Adrenal gland (tissue), 19 donors: ENCODE measurements at places on chromosomes 5 and 9. TPM values are rescaled to one million over a fixed set of nuclear protein-coding genes. Genes with fewer than 3 reads are reported as not detected.
A peak's percentile ranks its signal among the peaks of the same experiment; 100 is the strongest.

DNA sequence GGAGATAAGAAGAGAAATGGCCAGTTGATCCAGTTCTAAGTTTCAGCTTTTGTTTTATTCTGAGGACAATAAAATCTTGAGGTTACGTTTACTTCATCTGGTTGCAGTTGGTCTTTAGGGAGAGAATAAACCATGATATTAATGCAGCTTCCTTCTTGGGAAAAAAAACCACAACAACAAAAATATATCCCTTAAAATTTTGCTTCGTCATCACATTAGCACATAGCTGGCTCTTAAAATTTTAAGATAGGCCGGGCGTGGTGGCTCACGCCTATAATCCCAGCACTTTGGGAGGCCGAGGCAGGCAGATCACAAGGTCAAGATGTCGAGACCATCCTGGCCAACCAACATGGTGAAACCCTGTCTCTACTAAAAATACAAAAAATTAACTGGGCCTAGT is 86.4 kb downstream of the EQTN start:
- no peak for DNase-seq

- DNase-seq = no peak
These were observed 28.3 kb downstream of the WWC1 start for GRCh38 chr5:168319774-168320173.

- DNase-seq = no peak
These were observed 1.2 kb downstream of the CDHR2 start for GRCh38 chr5:176550275-176550831.

- DNase-seq = peak; percentile 85
These were observed 739 bp downstream of the C9orf72 start for GRCh38 chr9:27572566-27572917.

- DNase-seq = no peak
These were observed 99.6 kb downstream of the LURAP1L start for GRCh38 chr9:12874395-12874794.

DNA sequence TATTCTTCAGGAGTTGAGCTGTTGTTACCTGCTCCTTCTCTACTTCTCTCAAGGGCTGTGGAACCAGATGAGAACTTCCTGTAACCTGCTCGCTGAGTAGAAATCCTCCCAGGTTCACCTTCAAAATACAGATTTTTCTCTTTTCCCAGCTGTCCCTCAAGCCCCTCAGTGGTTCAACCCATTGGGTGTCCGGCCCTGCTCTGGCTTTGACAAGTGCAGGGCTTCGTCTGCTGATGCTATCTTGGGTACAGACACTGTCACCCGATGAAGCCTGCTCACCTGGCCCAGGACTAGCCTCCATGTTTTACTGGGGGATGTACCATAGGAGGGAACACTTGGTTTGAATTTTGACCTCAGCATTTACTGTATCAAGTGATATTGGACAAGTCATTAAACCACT is 490.4 kb downstream of the IRX1 start:
- DNase-seq = no peak

- DNase-seq = no peak
These were observed 42.5 kb upstream of the ABCA1 start for GRCh38 chr9:104970271-104970987.

DNA sequence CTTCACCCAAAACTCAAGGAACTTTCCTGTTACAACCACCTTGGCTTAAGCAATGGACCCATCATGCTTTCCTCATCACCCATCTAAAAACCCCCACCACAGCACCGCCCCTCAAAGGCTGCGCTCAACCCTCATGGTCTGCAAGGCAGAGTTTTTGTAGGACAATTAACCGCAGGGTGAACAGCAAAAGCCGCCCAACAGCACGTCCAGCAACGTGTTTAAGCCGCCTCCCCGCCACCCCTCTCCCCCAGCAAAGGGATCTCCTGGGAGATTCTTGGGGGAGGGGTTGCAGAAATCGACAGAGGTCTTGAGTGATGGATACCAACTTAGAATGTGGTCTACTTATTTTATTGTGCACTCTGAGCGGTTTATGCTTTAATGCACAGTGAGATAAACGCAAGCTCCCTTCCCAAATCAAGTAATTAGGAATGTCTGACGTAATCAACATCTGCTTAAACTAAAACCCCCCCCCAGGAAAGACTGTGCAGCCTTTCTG is 1.9 kb downstream of the ROR2 start:
- no peak for DNase-seq

DNA sequence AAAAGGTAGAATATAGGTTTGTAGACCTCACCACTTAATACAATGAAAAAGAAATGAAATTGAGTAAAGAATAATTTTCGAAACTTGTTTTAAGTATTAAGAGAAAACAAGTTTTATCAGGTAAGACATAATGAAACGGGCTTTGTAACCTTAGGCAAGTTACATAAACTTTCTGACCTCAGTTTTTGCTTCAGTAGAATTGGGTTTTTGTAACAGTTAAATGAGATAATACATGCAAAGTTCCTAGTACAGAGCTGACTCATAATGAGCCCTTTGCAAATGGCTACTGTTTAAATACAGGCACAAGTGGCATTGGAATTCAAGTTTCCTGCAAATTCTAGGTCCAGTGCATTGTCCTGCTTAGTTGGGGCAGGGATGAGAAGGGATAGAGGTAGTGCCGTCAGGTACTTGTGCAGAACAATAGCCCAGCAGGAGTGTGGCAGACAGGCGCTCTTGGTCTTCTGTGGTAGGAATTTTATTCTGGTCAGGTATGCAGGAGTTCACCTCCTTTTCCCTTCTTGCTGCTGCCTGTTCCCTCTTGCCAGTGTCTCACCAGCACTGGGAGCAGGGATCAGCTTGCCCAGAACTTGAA is 203.8 kb downstream of the PBX3 start:
- DNase-seq = no peak

GRCh38 chr5:125457617-125458016 is 711.2 kb upstream of the ZNF608 start:
- no peak for DNase-seq

DNA sequence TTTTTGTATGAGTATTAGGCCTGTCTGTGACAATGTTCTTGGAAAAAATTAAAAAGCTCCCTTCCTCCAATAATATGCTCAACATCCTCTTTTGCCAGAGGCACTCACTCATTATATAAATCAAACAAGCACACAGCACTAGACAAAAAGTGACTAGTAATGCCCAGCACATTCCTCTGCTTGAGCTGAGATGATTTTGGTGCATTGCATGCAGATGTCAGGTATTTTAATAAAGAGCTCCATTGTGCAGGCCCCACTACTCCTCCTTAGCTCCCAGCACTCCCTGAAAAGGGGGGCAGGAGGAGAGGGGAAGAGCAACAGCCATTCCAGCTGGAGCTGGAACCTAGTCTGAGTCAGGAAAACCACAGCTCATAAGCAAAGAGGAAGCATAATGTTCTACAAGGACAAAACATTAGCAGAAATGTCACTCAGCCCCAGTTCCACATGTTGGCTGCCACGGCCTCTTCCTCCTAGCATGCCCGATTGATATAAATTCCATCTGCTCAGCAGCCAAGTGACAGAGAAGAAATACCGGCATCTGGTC is 348.5 kb downstream of the BNC2 start:
- DNase-seq = no peak

GRCh38 chr5:22050931-22051330 is 802.2 kb downstream of the CDH12 start:
- no peak for DNase-seq

- no peak for DNase-seq
These were observed 735.2 kb upstream of the DMAC1 start for GRCh38 chr9:8534828-8535227.

- DNase-seq = no peak
These were observed 105.1 kb downstream of the DEPDC1B start for GRCh38 chr5:60594715-60595477.

- no peak for DNase-seq
These were observed 75.3 kb downstream of the TRIO start for GRCh38 chr5:14218480-14218879.

DNA sequence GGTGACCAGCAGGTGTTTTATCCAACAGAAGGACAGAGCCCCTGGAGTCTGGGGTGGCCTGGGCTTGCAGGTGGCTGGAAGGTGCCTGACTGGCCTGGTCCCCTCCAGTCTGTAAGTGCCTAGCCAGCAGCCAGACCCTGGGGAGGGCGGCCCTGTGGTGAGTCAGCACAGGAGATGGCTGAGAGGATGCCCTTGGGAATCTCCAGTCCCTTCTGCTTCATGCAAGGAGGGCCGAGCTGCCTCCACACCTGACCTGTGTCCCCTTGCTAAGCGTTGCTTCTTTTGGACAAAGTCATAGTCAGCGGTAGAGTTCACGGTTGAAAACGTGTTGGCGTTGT is 20.2 kb downstream of the OBP2B start:
- DNase-seq = no peak

GRCh38 chr5:164233791-164234190 is 728.4 kb downstream of the MAT2B start:
- DNase-seq = no peak

- DNase-seq = no peak
These were observed 193.4 kb upstream of the NR4A3 start for GRCh38 chr9:99628285-99628684.

DNA sequence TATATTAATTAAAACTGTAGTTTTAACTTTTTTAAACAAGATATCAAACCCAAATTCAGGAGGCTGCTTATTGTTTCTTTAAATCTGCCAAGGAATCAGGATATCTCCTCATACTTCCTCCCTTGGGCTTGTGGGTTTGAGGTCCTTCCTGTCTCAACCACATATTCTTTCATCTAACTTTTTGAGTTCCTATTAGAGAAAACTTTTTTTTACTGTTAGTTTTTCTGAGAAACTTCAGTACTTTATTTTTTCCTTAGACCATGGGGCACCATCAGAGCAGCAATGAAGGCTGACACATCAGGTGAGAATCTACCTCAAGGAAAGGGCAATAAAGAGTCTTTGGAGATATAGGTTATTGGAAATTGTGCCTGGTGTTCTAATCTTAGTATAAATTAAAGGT is 56.7 kb downstream of the TSSK1B start:
- DNase-seq = no peak

DNA sequence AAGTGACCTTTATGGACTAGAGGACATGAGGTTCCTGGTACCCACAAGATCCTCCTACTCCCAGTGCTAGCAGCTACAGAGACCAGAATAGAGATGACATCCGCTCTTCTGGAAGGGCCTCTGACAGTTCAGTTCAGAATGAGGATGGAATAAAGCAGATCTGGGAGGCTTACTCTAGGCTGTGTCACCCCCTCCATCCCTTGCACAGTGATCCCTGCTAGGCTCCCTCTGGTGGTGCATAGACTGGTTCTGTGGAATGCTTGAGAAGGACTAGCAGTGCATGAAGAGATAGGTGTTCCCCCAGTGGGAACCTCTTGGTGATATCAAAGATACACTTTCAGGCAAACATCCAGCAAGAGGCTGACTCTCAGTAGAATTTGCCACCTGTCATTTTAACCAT is 83.0 kb downstream of the NPR3 start:
- no peak for DNase-seq

- no peak for DNase-seq
These were observed 69.8 kb downstream of the ECPAS start for GRCh38 chr9:111414406-111414805.

Gene CMBL
- 87.7 TPM for total RNA-seq

Gene PCDHA2
- total RNA-seq = 0.25 TPM

Gene FAM151B
- 3.5 TPM for total RNA-seq

Gene ALDH1B1
- total RNA-seq = 15.5 TPM

Gene GPR21
- total RNA-seq = not detected

Gene AGXT2
- total RNA-seq = not detected

Gene ACOT12
- total RNA-seq = not detected

Gene GRXCR2
- total RNA-seq = not detected

Gene TOMM5
- total RNA-seq = 88.3 TPM

Gene F2R
- total RNA-seq = 14.5 TPM

Gene MPDZ
- total RNA-seq = 35.8 TPM

Gene SPOCK1
- total RNA-seq = 67.5 TPM

Gene C5orf58
- total RNA-seq = not detected
